ENCODE measurements at places on chromosomes 11 and 22. TPM values are rescaled to one million over a fixed set of nuclear protein-coding genes. Genes with fewer than 3 reads are reported as not detected.

PGA4 gene
- total RNA-seq, result 1.8 TPM

TSGA10IP gene
- 0.39 TPM for total RNA-seq

TMEM86A gene
- 6.6 TPM for total RNA-seq

CHRM1 gene
- total RNA-seq, result 4.4 TPM

SYT9 gene
- 10.1 TPM for total RNA-seq

EMSY gene
- total RNA-seq, result 31.8 TPM
